Kidney epithelial cell (primary cell): ENCODE measurements at places on chromosomes 1 and 21.
A peak's percentile ranks its signal among the peaks of the same experiment; 100 is the strongest.

DNA sequence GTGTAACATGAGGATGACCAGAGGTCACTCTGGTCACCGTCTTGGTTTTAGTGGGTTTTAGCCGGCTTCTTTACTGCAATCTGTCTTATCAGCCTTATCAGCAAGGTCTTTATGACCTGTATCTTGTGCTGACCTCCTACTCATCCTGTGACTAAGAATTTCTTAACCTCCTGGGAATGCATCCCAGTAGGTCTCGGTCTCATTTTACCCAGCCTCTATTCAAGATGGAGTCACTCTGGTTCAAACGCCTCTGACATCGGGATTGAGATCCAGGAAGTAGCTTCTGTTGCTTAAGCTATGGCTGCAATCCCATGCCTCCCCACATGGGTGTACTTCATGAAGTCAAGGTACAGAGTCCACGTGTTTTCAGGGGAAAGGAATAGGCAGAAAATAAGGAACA lies 19.9 kb downstream of the FMN2 start:
- DNase-seq: no peak

- DNase-seq: no peak
These were observed 12.2 kb upstream of the TRNAU1AP start for GRCh38 chr1:28540651-28541050.

DNA sequence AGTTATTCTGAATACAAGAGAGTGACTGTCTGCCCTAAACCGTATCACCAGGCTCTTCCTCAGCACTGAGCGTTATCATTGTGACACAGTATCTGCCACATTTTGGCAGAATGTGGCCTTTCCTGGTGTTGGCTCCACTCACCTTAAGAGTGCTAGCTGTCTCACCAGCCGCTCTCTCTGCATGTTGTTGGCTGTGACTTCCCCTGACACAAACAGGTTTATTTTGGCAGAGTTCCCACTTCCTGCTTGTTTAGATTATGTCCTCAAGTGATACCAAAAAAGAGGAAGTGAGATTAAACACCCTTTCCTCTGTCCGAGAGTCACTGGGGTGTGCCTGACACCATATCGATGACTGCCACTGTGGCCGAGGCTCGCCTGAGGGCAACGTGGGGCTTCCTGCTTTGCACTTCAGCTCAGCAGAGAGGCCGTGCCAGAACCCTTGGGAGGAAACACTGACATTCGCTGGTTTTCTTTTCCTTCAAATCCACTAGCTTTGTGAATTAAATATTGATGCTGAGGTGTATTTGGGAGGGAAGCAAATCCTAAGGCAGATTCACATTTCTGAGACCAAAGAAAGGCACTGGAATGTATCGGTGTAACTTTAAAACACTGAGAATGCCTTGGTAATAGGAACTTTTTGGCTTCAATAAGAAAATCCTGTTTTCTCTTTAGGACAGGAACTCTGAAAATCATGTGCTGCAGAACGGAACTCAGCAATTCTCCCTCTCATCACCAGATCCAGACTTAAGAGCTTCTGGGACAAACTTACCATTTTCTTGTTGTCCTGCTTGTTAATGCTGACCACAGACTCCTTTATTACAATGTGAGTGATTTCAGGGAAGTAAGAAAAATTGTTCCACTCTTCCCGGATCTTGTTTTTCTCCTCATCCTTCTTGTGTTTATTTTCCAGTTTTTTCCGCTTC lies 102.1 kb downstream of the JAK1 start:
- peak; percentile 12 for DNase-seq

GRCh38 chr1:77961392-77961791 lies 17.5 kb downstream of the FUBP1 start:
- DNase-seq: no peak

GRCh38 chr1:239886266-239886665 lies 205.4 kb upstream of the FMN2 start:
- no peak for DNase-seq
